ENCODE measurements at places on chromosomes 13 and 19.
A peak's percentile ranks its signal among the peaks of the same experiment; 100 is the strongest.

DNA sequence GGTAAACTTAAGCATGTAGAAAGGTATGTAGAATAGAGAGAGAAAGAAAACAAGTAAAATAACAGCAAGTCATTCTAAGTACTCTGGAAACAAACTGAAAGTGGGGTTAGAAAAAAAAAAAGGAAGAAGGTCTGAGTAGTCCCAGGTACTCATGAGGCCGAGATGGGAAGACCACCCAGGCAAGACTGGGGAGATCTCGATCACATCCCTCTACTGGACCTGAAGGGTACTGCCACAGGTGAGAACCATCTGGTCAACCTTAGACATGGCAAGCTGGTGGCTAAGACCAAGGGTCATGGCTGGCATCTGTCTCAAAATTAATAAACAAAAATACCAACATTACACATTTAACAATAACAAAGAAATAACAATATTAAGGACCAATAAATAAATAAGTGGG lies 36.3 kb upstream of the ZNF724 start:
- no peak for DNase-seq

DNA sequence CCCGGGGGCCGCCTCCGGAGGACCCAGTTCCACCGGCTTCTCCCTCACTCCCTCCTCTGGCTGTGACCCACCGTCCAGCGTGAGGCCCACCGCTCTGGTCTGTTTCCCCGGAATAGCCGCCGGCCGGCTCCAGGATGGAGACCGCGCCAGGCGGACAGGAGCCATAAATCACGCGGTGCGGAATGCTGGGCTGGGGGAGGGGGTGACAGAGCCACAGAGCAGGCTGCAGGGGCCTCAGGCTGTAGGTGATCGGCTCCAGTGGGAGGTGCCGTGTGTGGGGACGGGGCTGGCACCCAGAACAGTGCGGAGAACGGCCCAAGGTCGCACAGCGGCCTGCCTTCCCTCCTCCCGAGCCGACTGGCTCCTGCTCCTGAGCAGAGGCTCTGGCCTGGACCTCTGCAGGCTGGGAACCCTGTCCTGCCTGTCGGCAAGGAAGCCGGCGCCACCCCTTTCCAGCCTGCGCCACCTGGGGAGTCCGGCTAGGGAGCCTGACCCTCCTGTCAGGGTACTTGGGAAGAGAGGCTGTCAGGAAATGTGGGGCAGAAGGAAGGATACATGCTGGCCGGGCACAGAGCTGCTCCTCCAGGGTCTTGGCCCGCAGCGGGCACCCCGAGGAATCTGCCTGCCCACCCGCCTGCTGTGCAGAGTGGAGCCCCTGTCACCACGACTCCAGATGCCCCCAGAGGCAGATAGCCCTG lies 8.3 kb downstream of the PIAS4 start:
- no peak for DNase-seq

GRCh38 chr13:19955873-19956559 lies 2.5 kb upstream of the ZMYM2 start:
- no peak for DNase-seq

DNA sequence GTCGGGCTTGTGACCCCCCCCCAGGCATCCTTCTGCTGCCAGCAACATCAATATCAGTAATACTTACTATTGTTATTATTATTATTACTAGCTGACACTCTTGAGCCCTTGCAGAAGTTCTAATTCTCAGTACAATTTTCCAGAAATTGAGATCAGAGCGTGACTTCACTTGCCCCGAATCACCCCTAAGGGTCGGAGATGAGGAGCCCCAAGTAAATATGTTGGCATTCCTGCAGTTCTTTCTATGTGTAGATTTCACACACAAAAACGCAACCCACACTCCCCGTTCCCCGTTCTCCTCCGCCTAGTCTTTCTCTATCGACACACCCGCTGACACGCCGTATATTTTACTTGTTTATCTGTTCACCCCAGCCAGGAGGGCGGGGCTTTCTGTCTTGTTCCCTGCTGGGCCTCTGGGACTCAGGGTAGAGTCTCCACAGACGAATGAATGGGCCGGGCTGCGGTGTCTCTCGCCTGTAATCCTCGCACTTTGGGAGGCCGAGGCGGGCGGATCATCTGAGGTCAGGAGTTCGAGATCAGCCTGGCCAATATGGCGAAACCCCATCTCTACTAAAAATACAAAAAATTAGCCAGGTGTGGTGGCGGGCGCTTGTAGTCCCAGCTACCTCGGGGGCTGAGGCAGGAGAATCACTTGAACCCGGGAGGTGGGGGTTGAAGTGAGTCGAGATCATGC lies 14.7 kb downstream of the TLE5 start:
- DNase-seq = no peak

DNA sequence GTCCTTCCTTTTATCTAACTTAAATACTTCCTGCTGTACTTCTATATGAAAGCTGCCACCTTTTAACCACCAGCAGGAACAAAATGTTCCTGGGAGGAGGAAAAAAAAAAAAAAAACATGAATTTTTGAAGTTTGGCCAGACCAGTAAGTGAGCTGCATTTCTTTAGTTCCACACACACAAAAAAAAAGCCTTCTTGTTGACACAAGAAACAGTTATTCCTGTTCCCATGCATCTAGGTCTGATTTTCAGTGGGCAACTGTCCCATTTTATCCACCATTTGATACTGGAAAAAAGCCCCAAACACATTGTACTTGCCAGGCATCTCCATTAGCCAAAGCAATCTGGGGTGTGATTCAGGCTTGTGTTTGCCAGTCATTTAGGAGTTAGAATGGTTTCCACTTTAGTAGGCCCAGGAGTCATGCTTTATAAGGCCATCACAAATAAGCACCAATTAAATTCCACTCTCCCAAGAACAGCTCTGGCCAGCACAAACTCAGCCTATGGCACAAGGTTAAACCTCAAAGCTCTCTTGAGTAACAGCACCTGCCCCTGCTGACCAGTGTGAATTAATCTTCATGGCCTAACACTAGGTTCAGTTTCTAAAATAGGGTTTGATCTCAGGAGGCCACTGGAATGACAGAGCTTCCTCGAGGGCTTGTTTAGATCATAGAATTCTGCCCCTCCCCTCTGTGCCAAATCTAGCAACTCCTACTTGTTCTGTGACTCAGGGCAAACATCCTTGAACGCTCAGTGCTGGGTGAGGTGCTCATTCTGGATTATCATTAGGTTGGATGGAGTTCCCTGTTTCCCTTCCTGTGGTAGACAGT lies 67.1 kb downstream of the NUFIP1 start:
- DNase-seq = no peak

- no peak for DNase-seq
Observed at GRCh38 chr19:21838646-21839045, 2.7 kb upstream of the ZNF43 start.

- no peak for DNase-seq
Observed at GRCh38 chr13:31159306-31159705, 2.4 kb downstream of the HSPH1 start.

GRCh38 chr13:95708811-95709500 lies 32.0 kb downstream of the DNAJC3 start:
- no peak for DNase-seq

DNA sequence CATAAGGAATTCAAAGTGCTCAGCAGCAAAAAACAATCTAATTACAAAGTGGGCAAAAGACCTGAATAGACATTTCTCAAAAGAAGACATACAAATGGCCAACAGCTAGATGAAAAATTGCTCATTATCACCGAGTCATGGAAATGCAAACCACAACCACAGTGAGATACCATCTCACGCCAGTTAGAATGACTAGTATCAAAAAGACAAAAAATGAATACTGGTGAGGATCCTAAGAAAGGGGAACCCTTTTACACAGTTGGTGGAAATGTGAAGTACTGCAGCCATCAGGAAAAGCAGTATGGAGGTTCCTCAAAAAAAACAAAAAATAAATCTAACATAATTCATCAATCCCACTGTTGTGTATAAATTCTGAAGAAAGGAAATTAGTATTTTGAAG lies 1206.1 kb downstream of the EFNB2 start:
- DNase-seq = no peak

DNA sequence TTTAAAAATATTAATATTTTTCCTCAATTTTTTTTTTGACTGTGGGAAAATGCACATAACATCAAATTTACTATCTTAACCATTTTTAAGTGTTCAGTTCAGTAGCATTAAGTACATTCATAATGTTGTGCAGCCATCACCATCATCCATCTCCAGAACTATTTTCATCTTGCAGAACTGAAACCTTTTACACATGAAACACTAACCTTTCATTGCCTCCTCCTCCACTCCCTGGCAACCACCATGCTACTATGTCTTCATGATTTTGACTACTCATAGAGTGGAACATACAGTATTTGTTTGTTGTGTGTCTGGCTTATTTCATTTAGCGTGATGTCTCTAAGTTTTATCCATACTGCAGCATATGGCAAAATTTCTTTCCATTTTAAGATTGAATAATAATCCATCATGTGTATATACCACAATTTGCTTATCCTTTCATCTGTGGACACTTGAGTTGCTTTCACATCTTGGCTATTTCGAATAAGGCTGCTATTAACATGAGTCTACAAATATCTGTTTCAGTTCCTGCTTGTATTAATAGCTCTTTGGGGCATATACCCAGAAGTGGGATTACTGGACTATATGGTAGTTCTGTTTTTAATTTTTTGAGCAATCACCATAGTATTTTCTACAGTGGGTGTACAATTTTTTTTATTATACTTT lies 376.4 kb downstream of the MTUS2 start:
- no peak for DNase-seq

- DNase-seq = no peak
Observed at GRCh38 chr13:74015137-74015536, 119.1 kb downstream of the KLF12 start.

GRCh38 chr13:75812751-75813181 lies 176.6 kb downstream of the LMO7 start:
- no peak for DNase-seq

- no peak for DNase-seq
Observed at GRCh38 chr19:18278521-18279265, 2.7 kb downstream of the JUND start.

GRCh38 chr19:29475469-29475868 lies 50.3 kb upstream of the VSTM2B start:
- DNase-seq = no peak

GRCh38 chr13:40508127-40508526 lies 158.3 kb downstream of the FOXO1 start:
- no peak for DNase-seq

- DNase-seq = no peak
Observed at GRCh38 chr13:39200249-39200910, 162.1 kb downstream of the NHLRC3 start.

- peak; percentile 36 for DNase-seq
Observed at GRCh38 chr19:9847087-9847671, 12.1 kb downstream of the PIN1 start.

- no peak for DNase-seq
Observed at GRCh38 chr13:113742000-113742441, 17.0 kb upstream of the TMEM255B start.

DNA sequence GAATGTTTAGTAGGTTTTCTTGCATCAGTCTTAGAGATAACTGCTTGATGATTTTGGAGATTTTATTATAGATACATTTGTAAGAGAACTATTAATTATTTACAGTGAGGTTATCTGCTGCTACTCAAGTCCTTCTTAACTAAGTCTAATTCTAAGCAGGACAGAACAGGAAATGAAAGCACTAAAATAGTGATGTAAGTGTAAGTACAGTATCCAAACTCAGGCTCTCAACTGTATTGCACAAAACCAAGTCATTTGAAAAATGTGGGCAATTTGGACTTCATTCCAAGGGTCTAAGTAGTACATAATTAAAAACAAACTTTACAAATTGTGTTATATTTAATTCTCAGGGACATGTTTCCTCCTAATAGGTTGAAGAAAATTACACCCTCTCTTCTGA lies 417.1 kb downstream of the ITGBL1 start:
- no peak for DNase-seq

- DNase-seq = no peak
Observed at GRCh38 chr19:41016488-41017071, 25.5 kb downstream of the CYP2B6 start.

- no peak for DNase-seq
Observed at GRCh38 chr19:13834244-13835069, 39.2 kb downstream of the ZSWIM4 start.

- no peak for DNase-seq
Observed at GRCh38 chr13:67950603-67951002, 720.5 kb upstream of the PCDH9 start.

GRCh38 chr19:16942583-16942982 lies 53.8 kb downstream of the F2RL3 start:
- no peak for DNase-seq

GRCh38 chr13:95492044-95492801 lies 60.3 kb upstream of the CLDN10 start:
- no peak for DNase-seq

- no peak for DNase-seq
Observed at GRCh38 chr19:51779181-51779580, 15.8 kb upstream of the FPR3 start.

GRCh38 chr19:5719274-5719960 lies 529 bp downstream of the LONP1 start:
- no peak for DNase-seq

GRCh38 chr13:39618561-39618960 lies 15.6 kb upstream of the LHFPL6 start:
- DNase-seq = no peak

DNA sequence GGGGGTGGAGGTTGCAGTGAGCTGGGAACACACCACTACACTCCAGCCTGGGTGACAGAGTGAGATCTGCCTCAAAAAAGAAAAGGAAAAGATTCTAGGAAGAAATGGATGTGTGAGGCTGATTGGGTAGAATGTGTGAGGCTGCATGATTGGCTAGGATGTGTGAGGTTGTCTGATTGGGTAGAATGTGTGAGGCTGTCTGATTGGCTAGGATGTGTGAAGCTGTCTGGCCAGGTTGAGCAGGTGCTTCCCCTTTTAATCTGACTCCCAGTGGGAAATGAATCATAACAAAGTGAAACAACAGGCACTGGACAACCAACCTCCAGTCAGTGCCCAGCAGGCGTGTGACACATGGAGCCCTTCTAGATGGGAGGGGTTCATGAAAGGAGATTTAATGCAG lies 14.7 kb downstream of the C13orf46 start:
- no peak for DNase-seq

- DNase-seq = no peak
Observed at GRCh38 chr19:46115396-46116106, 8.9 kb downstream of the IGFL3 start.

- DNase-seq = no peak
Observed at GRCh38 chr13:105763851-105764250, 771.6 kb downstream of the EFNB2 start.

- DNase-seq = no peak
Observed at GRCh38 chr19:35944556-35944955, 8.4 kb downstream of the LRFN3 start.

DNA sequence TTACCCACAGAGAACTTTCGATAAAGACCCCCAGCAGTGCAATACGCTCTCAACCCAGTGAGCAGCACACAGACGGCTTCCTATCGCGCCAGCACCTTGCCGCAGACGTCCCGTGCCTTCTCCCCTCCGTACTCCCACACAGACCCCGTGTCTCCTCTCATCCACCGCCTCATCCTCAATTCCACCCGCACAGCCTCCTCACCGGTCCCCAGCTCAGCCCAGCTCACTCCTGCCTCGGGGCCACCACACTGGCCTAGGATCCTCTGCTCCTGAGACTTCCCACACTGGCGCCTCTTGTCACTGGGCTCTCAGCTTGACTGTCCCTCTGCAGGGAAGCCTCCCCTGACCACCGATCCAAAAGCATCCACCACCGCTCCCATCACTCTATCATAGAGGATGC lies 9.0 kb downstream of the MLLT1 start:
- DNase-seq = no peak

GRCh38 chr19:45999653-46000121 lies 4.4 kb downstream of the CCDC61 start:
- no peak for DNase-seq

Data from activated CD8-positive, alpha-beta memory T cell treated with anti-CD3 and anti-CD28 coated beads for 4 hours (primary cell).